ENCODE measurements at places on chromosomes 2 and 18.

GRCh38 chr18:519019-519879 is 18.7 kb upstream of the COLEC12 start:
- DNase-seq = peak; percentile 48

DNA sequence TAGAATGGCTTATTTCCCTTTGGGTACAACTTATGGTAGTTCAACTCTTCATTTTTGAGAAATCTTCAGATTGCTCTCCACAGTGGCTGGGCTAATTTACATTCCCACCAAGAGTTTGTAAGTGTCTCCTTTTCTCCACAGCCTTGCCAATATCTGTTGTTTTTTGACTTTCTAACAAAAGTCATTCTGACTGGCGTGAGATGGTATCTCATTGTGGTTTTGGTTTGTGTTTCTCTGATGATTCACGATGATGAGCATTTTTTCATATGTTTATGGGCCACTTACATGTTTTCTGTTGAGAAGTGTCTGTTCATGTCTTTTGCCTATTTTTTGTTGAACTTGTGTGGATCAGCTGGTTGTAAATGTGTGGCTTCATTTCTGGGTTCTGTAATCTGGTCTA is 871.0 kb downstream of the EPHA4 start:
- no peak for DNase-seq

DNA sequence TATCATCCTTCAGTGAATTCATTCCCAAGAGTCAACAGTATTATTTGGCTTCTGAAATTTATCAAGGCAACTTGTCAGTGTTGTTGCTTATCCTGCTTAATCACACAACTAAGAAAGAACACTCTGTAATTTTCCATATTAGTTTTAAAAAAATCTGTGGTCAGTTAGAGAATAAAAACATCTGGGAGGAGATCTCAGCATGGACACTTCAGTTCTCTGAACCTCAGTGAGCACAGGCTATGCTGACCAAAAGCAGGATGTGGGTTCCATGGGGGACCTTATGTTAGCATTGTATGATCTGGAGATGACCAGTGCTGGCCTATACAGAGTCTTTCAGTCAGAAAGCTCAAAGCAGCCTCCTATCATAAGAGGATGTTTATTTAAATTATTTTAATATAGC is 79.1 kb upstream of the KLHL14 start:
- DNase-seq = no peak

GRCh38 chr2:204049635-204050034 is 113.1 kb downstream of the ICOS start:
- no peak for DNase-seq

GRCh38 chr2:153873052-153874048 is 1.6 kb downstream of the GALNT13 start:
- peak; percentile 54 for DNase-seq

DNA sequence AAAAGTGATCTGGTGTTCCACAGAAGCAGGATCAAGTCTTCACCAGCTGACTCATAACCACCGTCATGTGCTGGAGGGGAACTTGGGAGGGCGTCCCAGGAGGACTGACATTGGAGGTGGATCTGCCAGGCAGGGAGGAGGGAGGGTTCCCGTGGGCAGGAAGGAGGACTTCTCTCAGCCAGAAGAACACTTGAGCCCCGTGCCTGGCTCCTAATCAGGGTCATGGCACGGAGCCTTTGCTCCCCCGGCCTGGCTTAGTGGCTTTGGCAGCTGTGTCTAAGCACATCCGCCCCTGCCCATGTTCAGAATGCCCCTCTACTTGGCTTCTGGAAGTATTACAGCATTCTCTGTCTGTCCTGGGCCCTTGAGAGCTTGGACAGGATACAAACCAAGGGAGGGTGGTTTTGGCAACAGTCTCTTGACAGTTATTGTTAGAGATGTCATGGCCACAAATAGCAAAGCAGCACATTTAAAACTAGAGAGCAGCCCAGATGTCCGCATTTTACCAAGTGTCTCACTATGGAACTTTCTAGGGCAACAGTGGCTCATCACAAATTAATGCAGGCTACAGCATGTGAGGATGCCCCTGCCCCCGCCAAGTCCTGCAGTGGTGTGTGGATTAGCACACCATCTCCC is 11.5 kb downstream of the PPP1R7 start:
- peak; percentile 54 for DNase-seq

DNA sequence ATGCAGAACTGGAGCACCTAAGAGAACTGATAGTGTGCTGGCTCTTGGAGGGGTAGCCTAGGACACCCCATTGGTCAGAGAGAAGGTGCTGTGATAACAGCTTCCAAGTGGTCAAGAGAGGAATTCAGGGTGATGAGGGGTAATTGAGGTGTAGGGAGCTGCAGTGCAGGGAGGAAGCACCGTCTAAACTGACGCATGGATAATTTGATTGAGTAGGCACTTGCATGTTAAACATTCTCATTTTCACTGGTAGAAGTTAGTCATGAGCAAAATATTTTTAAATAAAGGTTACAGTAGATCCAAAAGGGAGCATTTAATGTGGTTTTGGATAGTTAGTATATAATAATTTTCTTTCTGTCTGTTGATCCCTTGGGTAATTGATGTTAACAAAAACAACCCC is 155.1 kb upstream of the TCF4 start:
- DNase-seq = no peak

GRCh38 chr2:128638341-128639119 is 319.9 kb upstream of the HS6ST1 start:
- peak; percentile 67 for DNase-seq

DNA sequence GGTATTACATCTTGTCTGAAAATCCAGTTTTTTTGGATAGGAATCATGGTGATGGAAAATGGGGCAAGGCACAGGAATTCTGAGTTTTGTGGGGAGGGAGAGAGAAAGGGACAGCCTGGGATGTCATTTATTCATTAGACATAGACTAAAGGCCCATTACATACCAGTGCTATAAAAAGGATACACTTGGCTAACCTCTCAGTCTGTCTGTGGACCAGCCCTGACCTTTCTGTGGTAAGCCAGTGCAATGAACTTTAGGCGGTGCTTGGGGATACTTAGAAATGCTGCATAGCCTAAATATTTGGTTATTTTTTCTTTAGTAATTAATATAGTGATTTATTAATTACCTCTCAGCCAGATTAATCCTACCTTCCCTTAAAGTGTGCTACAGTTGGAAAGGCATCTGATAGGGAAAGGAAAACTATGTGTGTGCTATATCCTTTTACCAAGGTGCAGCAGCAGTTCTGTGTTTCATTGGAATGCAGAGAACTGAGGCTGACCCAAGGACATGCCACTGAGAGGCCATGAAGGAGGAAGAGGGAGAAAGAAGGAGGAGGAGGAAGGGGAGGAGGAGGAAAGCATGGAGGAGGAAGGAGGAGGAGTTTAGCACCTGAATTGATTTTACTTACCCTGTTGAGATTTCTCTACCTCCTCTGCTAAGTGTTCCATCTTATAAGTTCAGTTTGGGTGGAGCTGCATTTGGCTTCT is 37.5 kb downstream of the KCNS3 start:
- no peak for DNase-seq

- DNase-seq = no peak
These were observed 210.5 kb downstream of the OTX1 start for GRCh38 chr2:63261137-63261621.

- DNase-seq = peak; percentile 16
These were observed 145.9 kb downstream of the ACKR3 start for GRCh38 chr2:236715491-236715961.

- no peak for DNase-seq
These were observed 309.0 kb downstream of the GULP1 start for GRCh38 chr2:188600536-188601210.

DNA sequence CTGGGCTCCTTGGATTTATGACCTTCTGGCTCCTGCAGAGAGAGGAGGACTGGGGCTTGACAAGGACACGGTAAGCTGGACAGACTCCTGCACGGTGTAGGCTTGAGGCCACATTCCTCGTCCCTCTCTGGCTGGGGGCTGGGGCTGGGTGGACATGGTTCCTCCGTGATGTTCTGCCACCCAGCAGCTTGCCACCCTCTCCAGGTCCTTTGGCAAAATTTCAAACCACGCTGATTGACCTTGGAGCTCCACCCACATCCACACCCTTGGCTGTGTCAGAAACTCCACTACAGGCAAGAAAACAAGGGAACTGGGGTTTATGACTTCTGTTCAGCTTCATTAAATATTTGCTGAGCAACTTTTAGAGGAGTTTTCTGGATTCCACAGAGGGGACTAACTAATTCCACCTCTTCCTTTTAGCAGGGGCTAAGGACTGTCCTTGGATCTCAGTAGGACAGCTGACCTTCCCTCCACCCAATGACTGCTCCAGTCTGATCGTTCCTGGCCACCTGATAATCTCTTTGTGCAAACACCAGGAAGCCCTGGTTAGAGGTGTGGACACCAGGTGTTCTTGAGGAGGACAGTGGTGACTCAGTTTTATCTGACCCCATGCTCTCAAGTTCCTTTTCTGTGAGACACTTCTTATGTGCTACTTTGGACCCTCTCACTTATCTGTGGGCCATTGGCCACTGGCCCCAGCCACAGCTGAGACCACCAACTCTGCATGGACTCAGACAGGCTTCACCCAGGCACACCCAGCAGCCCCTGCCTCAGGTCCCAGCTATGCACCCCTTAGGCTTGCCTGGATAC is 29.3 kb downstream of the GPR55 start:
- no peak for DNase-seq

GRCh38 chr2:171513719-171514160 is 8.5 kb upstream of the CYBRD1 start:
- no peak for DNase-seq
